ENCODE measurements at places on chromosomes 4 and X.

- no peak for DNase-seq
Measured at GRCh38 chr4:103076747-103077347, at the start of gene SLC9B2. Gene SLC9B2 (minus strand): TSS chr4:103076761. CDS start chr4:103067550, 9,211 bp downstream.

GRCh38 chrX:101287402-101287801, 3.7 kb downstream of the TAF7L start:
- no peak for DNase-seq

DNA sequence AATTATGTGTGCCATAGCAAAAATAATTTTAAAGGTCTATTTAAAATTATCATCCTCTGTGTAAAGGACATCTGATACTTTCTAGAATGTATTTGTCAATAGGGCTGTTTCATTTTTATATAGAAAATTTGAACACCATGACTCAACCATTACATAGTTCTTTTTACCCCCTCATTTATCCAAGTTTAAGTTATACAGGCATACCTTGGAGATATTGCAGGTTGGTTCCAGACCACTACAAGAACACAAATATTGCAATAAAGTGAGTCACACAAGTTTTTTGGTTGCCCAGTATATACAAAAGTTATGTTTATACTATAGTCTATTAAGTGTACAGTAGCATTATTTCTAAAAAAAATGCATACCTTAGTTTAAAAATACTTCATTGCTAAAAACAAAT, 130.4 kb downstream of the MSL3 start:
- no peak for DNase-seq

DNA sequence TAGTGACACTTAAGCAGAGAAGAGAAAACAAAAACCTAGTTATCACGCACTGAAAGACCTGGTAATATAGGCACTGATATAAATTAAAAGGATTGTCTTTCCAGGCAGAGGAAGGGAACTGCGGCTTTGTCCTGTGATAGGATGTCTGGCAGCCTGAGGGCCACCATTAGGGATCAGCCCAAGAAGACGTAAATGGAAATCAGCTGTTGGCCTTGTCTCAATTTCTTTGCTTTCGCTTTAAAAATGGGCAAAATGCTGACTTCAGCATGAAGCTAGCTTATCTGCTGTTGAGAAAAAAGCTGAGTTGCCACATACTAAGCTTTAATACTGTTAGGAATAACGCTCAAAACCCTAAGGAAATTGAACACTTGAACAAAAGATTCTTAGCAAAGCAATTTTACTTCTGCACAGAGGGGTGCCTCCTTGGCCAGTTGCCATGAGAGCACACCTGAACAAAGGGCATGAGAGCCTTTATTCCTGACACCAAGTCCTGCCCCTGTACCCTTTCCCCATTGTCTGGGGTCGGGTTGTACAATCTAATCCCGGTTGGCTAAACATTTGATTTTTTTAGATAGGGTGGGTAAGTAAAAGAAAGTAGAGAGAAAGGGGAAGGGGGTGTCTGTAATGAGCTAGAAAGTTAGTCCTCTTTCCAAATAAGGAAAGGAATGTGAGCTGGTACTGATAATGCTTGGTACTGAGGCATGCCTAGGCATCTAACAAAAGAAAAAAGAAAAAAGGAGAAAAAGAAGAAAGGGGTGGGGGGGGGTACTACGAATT, 85.1 kb upstream of the UCP1 start:
- no peak for DNase-seq

DNA sequence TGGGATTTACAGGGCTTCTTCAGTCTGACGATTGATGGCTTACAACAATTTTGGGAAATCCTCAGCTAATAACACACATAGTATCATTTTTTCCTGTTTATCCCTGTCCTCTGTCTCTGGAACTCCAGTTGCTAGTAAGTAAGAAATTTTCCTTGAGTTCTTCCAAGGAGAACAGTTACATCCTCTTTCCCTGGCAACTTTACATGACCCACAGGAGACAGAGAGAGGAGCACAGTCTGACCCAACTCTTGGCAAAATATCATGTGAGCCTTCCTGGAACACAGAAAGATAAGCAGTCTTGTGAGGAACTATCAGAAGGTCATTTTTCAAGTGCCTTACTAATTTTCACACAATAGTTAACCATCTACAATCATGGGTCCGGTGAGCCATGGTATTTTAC, 578.7 kb upstream of the PABPC4L start:
- no peak for DNase-seq

GRCh38 chr4:170599894-170600293, 510.1 kb upstream of the AADAT start:
- no peak for DNase-seq

- no peak for DNase-seq
Measured at GRCh38 chr4:163263606-163264005, 68.8 kb downstream of the NPY1R start.

GRCh38 chrX:134502686-134503085, 42.7 kb downstream of the HPRT1 start:
- DNase-seq, result no peak

GRCh38 chr4:86857341-86858052, 8.3 kb upstream of the SLC10A6 start:
- no peak for DNase-seq

- DNase-seq, result no peak
Measured at GRCh38 chr4:77586951-77587383, 18.7 kb upstream of the CXCL13 start.

DNA sequence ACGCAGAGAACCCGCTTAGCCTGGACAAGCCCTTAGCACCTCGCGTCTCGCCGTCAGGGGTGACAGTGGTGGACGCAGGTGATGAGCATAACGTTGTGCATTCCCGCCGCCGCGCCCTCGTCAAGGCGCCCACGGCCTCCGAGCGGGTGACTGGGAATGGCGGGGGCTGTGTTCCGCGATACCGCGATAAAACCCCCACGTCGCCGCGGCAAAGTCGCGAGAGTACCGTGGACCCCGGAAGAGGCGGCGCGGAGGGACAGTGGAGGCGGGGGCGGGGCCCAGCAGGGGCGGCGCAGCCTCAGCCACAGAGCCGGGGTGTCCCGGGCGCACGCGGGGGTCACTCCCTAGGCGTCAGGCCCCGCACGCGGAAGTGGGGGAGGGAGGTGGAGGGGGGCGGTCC, 53.8 kb downstream of the ZFYVE28 start:
- DNase-seq, result peak; percentile 87

DNA sequence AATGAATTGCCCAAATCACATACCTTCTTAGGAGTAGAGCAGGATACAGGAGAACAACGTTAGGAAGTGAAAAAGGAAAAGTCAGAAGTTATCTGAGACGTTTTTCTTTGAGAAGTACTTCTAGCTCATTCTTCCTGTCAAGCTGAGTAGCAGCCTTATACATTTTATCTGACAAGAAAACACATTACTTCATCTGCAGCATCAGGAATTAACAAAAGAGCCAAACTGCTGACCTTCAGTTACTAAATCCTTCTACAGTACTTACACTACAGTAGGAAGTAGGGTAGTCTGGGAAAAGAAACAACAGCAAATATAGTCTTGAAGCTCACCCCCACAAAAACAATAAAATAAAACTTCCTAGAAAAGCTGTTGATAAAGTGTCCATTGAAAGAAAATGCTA, 57.0 kb downstream of the ATP11C start:
- DNase-seq, result no peak

DNA sequence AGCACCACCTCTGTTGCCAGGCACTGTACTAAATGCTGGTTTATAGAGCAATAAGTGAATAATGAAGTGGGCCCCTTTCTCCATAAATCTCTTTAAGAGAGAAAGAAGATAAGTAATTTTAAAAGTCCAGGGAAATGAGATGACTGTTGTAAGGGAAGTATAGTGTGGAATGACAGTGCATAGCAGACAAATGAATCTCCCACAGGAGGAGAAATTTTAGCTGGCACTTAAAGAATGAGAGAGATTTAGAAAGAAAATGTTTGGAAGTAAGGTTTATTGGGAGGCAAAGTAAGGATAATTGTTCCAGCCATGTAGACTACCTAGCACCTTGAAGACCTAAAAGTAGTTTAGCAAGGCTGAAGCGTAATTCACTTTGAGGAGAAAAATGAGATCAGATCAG, 1081.1 kb upstream of the PABPC4L start:
- no peak for DNase-seq

DNA sequence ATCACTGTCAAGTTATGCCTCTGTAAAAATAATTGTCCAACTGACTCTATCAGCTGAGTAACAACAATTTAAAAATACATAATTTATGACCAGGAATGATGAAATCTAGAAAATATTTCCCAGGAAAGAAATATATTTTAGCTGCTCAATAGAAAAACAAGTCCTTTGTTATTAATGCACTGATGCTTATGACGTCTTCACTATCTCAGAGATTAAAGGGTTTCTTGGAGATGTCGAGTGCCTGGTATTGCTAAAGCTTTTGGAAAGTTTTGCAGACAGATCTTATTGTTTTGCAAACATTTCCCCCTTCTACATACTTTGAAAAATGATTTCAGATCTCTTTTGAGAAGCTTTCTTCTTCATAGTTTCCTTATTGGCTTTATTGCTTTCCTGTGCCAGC, 154.6 kb upstream of the RPS6KA3 start:
- DNase-seq, result no peak

DNA sequence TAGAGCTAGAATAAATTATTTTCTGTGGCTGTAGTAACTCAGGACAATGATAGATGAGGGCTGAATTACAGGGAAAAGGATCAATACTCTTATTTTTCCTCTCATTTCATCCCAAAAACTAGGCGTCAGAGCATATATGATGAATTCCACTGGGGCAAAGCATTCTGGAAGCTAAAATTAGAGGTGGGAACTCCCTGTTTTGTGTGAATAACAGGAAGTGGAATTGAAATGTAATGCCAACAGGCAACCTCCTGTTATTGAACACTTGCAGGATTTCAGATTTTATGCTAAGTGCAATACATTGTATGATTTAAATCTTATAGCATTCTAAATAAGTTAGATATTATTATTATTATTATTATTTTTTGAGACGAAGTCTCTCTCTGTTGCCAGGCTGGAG, 20.9 kb downstream of the HSD17B11 start:
- DNase-seq, result no peak

GRCh38 chrX:96440941-96441340, 243.7 kb upstream of the DIAPH2 start:
- DNase-seq, result no peak

GRCh38 chr4:82213485-82214417, 160.0 kb downstream of the HNRNPD start:
- no peak for DNase-seq

- DNase-seq, result peak; percentile 24
Measured at GRCh38 chrX:40496728-40497127, 84.0 kb upstream of the ATP6AP2 start.

DNA sequence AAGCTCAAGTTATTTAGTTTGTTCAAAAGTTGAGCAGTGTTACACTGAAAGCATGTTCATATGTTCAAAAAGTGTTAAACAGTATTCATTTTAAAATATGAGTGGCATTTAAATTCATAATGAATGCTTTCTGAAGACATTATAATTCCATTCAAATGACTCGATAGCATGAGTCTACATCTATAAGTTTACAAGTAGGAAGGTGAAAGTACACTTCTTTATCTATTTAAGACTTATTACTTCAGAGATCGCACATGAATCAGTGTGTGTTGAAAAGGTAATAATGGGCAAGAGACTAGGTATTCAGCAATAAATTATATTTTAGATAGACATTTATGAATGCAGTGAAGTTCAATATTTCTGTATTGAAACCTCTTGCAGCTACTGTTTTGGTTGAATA, 456.1 kb downstream of the GRXCR1 start:
- no peak for DNase-seq

GRCh38 chr4:185394568-185395237, 1.0 kb downstream of the LRP2BP start:
- no peak for DNase-seq

GRCh38 chr4:91527056-91527455, 776.7 kb upstream of the GRID2 start:
- no peak for DNase-seq

- no peak for DNase-seq
Measured at GRCh38 chr4:76600447-76600846, 165.4 kb downstream of the SHROOM3 start.

DNA sequence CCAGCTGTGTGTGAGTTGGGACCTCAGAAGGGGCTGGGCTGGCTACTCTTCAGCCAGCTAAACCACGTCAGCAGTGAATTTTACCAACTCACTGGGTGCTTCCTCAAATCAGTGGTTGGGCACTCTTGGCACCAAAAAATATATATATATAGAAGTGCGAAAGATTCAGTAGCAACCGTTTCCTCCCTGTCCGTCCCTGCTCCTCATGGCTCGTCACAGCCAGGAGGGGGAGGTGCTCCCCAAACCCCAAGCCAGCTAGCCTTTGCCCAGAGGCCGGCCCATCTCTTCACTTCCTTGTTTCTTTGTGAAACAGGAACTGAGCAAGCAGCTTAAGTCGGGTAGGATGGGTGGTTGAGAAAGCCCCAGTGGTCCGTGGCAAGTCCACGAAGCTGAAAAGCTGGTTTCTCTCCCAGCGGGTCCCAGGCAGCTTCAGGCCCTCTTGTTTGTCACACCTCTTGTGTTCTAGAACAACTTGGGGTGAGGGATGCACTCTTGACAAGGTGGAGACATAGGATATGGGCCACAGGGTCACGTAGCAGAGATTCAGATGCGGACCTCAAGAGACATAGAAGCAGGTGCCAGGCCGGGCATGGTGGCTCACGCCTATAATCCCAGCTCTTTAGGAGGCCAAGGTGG, 6.8 kb upstream of the SASH3 start:
- DNase-seq, result no peak

GRCh38 chr4:112648263-112649054, 11.5 kb downstream of the LARP7 start:
- DNase-seq, result no peak

DNA sequence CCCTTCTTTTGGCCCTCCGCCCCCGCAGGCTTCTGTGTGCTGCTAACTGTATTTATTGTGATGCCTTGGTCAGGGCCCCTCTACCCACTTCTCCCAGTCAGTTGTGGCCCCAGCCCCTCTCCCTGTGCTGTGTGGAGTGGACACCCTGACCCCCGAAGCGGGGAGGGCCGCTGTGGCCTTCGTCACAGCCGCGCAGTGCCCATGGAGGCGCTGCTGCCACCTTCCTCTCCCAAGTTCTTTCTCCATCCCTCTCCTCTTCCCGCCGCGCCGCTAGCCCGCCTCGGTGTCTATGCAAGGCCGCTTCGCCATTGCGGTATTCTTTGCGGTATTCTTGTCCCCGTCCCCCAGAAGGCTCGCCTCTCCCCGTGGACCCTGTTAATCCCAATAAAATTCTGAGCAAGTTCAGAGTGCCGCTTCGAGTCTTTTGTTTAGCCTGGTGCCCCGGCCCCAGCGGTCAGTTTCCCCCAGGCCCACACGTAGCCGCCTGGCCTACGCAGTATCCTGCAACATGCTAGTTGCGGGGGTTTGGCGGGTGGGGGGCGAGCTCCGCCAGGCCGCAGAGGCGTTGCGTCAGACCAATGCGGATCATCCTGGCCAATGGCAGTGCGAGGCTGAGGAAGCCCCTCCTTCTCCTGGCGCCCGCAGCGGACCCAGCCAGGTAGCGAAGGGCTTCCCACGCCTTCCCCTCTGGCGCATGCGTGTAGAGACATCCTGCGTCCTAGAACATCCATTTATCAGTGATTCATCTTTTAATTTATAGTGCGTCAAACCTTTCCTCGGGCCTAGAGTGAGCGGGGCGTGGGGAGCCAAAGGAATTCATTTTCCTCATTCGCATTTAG, 5.6 kb upstream of the KANTR start:
- peak; percentile 97 for DNase-seq

GRCh38 chrX:39559229-39559628, 538.5 kb downstream of the BCOR start:
- DNase-seq, result no peak

Data from posterior cingulate gyrus (tissue), 11 donors.